Fibroblast of skin of back (primary cell): ENCODE measurements at places on chromosomes 12 and 14.
A peak's percentile ranks its signal among the peaks of the same experiment; 100 is the strongest.

- no peak for DNase-seq
These were observed 21.6 kb downstream of the NCOR2 start for GRCh38 chr12:124545508-124546418.

DNA sequence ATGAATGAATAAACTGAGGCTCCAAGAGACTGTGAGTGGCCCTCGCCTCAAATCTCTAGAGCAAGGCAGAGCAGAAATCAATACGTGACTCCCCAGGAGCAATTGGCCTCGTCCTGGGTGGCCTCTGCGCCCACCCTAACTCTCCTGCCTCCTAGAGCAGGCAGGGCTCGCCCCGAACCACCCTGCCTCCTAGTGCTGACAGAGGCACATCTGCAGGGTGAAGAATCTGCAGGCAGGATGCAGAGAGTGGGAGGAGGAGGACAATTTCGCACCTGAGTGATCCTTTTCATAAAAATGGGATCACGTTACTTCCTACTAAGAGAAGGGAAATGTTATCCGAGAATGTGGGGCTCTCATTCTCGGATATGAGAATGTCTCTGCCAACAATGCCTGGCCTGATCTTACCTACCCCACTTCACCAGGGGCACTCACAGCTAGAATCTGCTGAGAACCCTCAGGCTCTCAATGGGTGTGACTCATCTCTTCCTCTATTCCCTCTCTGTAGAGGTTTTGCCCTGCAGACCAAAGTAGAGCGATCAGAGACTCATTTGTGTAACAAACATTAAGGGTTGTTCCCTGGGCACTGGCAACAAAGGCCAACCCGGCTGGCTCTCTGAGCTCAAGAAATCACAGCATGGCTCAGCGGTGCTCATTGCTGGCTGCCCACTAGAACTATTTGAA lies 61.7 kb upstream of the BCL2L14 start:
- DNase-seq = peak; percentile 58

- no peak for DNase-seq
These were observed 101.6 kb downstream of the BRMS1L start for GRCh38 chr14:35927727-35928126.

GRCh38 chr14:78254911-78255461 lies 84.8 kb downstream of the NRXN3 start:
- DNase-seq = peak; percentile 5

DNA sequence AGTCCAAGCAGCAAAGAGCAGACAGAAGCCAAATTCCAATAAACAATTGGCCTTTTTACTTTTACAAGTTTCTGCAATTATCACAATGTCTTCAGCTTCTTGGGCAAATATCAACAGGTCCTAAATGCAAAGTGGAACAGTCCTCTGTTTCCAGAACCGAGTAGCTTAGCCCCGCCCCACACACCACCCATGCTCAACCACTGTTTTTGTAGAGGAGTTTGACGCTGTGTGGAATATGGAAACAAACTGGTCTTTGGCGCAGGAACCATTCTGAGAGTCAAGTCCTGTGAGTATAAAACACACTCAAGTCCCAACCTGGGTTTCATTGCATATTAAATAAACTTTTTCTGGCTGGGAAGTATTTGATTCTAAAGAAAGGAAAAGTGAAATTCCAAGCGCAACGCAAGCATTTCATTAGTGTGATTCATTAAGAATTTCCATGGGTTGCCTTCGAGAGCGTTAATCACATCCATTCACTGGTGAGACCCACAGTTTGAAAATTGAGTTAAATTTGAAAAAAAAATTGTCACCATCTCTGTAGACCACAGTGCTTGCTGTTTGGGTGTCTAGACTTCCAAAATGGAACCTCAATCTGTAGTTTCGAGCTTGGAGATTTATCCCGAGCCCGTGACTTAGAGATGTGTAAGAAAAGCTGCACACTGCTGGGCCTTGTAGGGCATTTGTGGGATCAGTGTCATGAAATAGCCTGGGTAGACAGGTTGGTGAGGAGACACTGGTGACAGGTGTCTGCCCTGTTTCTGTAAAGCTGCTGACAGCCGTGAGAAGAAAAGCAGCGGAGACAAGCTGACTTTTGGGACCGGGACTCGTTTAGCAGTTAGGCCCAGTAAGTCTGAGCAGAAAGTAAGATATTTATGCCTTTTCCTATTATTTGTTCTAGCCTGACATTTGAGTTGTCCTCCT lies 96.1 kb downstream of the DAD1 start:
- DNase-seq = peak; percentile 51

GRCh38 chr12:27002141-27002540 lies 12.0 kb downstream of the TM7SF3 start:
- DNase-seq = no peak

GRCh38 chr12:4052691-4053090 lies 179.5 kb upstream of the PARP11 start:
- no peak for DNase-seq

- no peak for DNase-seq
These were observed 41.3 kb downstream of the RESF1 start for GRCh38 chr12:32000373-32001005.

GRCh38 chr14:44283836-44284235 lies 223.2 kb downstream of the FSCB start:
- DNase-seq = no peak

- DNase-seq = no peak
These were observed 142.0 kb downstream of the KTN1 start for GRCh38 chr14:55722054-55722453.

DNA sequence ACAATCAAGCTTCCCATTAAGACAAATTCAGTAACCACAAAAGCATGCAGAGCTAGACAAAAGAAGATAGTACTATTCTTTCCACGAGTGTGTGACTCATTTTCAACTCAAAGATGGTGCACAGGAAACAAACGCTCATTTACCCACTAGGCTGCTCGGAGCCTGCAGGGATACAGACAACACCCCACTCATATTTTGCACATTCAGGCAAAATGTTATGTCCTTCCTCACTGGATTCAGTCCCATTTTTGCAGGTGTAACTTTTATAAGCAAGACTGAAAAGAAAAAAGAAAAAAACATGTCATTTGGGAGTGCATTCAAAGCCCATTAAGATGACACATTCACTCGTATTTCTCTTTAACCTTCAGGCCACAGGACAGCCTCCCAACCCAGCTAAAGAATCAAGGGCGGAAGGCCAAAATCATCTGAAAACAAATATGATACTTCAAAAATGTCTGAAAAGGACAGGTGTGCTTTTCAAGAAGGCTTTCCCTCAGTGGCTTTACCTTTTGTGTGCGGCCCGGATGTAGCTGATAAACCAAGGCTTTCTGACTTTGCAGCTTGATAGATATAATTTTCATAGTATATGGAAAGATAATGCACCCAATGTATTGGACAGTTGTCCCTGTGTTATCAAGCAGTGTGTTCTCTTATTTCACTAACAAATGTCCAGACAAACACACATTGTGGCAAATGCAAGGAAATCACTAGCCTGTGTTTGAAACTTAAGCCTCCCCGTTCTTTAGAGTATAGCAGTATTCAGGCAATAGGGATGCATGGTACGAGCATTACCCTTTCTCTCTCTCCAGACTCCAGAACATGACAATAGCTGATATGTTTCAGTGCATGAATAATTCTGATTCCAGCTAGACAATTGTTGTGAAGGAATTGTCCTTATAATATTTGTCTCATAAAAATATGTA lies 147.8 kb upstream of the KRR1 start:
- DNase-seq = peak; percentile 85

DNA sequence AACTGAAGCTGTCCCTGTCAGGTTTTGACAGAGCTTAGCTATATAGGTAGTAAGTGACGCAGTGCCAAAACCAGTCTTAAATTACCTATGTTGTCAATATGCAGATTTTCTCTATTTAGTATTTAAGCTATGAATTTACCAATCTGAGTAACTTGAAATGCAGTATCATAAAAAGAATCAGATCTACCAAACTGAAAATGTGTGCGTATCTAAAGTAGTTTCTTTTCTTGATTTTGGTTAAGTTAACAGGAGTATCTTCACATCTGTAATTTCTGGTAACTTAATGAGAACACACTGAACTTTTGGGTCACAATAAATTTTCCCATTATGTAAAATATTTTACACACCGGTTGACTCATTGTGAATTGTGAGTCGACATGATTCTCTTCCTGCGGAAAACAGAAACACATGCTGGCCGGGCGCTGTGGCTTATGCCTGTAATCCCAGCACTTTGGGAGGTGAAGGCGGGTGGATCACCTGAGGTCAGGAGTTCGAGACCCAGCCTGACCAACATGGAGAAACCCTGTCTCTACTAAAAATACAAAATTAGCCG lies 45.1 kb downstream of the TRAF3 start:
- no peak for DNase-seq

GRCh38 chr14:104105071-104105821 lies 19.7 kb downstream of the ASPG start:
- DNase-seq = no peak

- no peak for DNase-seq
These were observed 77.0 kb upstream of the SYT1 start for GRCh38 chr12:78787576-78787975.

GRCh38 chr12:48956279-48957140 lies 777 bp downstream of the ARF3 start:
- peak; percentile 97 for DNase-seq

GRCh38 chr12:461425-461824 lies 1.7 kb downstream of the B4GALNT3 start:
- DNase-seq = no peak

DNA sequence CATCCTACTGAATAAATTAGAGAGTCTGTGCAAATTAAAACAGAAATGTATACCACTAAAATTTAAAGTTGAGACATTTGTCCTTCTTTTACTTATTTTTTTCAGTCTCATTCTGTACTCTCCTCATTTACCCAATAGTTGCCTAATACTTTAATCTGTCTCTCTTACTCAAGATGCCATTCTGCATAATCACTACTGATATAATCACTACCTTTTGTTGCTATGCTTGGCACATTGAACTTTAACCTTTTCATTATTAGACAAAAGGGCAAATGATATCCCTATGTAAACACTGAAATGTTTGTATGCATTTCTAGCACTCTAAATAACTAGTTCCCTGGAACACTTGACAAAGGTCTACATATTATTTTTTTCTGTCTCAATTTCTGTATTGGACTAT lies 1108.3 kb upstream of the FLRT2 start:
- no peak for DNase-seq

GRCh38 chr12:27998170-27998569 lies 25.6 kb upstream of the PTHLH start:
- DNase-seq = no peak

- no peak for DNase-seq
These were observed 445.6 kb downstream of the ADAMTS20 start for GRCh38 chr12:43106355-43106754.

- DNase-seq = no peak
These were observed 24.1 kb downstream of the DUSP16 start for GRCh38 chr12:12538535-12538934.

- DNase-seq = no peak
These were observed 79.6 kb downstream of the EPS8 start for GRCh38 chr12:15709551-15709950.

- DNase-seq = no peak
These were observed at the start of gene SLC7A8 for GRCh38 chr14:23183479-23183878. TSS of gene SLC7A8 (minus strand) at chr14:23183660. CDS start at chr14:23182914, 746 bp downstream.

- DNase-seq = peak; percentile 73
These were observed 91.4 kb downstream of the PLEKHA5 start for GRCh38 chr12:19220852-19221466.

GRCh38 chr14:21680072-21680471 lies 6.5 kb upstream of the OR4E1 start:
- peak; percentile 73 for DNase-seq

DNA sequence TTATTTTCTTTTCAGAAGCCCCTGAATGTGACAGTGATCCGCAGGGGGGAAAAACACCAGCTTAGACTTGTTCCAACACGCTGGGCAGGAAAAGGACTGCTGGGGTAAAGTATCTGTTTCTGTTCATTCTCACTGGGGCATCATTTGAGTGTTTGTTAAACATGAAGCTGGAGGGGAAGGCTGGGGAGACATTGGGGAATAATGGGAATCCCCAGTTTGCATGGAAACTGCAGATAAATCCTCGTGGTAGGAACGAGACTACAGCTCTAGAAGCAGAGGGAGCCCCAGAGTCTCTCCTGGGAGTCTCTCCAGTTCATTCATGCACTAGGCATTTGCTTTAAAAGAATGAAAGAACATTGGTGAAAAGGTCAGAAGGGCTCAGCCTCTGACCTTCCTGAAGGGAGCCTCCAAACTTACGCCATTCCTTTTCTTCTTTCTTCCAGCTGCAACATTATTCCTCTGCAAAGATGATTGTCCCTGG lies 2.5 kb upstream of the CFAP251 start:
- DNase-seq = no peak

DNA sequence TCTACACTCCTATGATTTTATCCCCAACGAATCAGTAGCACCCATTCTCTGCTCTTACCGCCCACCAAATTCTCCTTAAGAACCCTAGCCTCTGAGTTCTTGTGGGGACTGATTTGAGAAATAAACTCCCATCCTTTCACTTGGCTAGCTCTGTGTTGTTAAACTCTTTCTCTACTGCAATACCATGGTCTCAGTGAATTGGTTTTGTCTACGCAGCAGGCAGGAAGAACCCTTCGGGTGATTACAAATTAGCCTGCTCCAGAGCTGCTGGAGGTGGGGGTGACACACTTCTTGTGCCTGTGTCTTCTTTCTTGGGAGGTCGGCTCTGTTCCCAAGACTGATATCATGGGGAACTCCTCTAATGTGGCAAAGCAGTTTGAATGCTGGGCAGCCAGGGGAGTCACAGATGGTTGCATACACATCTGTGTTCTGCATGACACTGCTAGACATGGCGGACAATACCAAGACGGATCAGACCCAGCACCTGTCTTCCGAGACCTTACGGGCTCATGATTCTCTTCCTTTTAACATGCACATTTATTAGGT lies 1.6 kb upstream of the C1S start:
- DNase-seq = no peak

DNA sequence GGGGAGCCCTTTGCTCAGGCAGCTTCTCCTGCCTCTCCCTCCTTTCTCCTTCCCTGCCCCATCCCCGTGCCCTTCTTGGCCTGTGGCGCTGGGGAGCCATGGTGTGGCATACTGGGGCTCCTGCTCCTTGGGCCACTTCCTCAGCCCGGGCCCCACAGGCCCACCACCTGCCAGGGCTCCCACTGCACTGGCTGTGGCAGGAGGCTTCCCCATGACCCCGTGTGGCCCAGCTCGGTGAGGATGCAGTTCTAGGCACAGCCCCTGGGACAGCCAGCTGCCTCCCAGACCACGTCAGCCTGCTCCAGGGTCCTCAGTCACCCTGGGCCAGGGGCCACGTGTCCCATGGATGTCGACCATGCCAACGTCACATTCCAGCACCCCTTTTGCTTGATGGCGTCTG lies 13.0 kb upstream of the AMN start:
- DNase-seq = no peak

GRCh38 chr12:131850856-131851559 lies 22.8 kb downstream of the MMP17 start:
- DNase-seq = peak; percentile 40

DNA sequence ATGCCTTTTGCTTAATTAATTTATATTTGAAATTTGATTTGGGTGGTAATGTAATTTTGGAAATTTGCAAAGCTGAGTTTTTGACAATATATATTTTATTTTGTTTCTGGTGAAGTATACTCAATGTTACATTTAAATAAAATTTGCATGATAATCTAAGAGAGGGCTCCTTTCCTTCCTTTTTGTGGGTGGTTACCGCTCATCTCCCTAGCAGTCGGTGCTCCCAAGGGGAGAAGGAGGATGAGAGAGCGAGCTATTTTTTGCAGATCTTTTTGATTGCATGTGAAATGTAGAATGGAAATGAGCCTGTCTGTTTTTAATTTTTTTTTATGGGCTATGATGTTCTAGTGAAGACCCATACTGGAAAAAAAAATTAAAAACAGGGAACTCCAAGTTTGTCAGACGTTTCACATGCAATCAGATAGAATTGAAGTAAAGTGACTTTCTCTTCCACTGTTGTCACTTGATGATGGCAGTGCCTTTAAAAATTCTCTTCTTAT lies 39.8 kb downstream of the MSRB3 start:
- no peak for DNase-seq

GRCh38 chr12:71075743-71076142 lies 82.1 kb downstream of the TSPAN8 start:
- DNase-seq = no peak
